Osteoblast (primary cell): ENCODE measurements at places on chromosomes 1 and 21. TPM values are rescaled to one million over a fixed set of nuclear protein-coding genes. Genes with fewer than 3 reads are reported as not detected.

GRCh38 chr1:240538776-240539430 is 73.1 kb downstream of the GREM2 start:
- H3K4me1 ChIP-seq, result peaks cover 16% of the 10 kb centered on the region
- H3K4me3 ChIP-seq, result peak overlapping the region; percentile 11
- no peaks in the 10 kb centered on the region for H3K36me3 ChIP-seq
- no peaks in the 10 kb centered on the region for H3K27me3 ChIP-seq

DNA sequence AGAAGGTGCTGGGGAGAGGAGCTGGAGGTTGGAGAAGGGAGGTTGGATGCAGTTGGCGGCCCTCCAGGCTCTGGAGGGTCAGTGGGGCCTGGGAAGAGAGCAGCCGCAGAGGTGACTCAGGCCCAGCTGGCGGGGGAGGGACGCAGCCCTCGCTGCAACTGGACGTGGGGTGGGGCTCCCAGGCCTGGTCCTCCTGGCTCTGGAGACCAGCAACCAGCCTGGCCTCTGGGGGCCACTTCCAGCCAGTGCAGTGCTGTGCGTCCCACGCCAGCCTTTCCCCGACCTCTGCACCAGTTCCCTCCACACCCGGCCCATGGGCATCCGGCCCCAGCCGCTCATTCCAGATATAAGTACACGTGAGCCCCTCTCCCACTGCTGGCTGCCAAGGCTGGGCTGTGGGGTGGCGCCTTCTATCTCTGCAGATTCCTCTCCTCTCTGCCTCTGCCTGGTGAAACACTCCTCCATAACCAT is 38.0 kb upstream of the COL18A1 start:
- H3K27me3 ChIP-seq, result no peaks in the 10 kb centered on the region
- H3K36me3 ChIP-seq, result no peaks in the 10 kb centered on the region
- H3K4me3 ChIP-seq, result no peak overlapping the region
- H3K4me1 ChIP-seq, result peaks cover 29% of the 10 kb centered on the region
- H3K27ac ChIP-seq, result peak overlapping the region; percentile 99
- peak; percentile 99 for DNase-seq

- H3K36me3 ChIP-seq, result no peaks in the 10 kb centered on the region
- H3K27me3 ChIP-seq, result no peaks in the 10 kb centered on the region
- H3K4me1 ChIP-seq, result no peaks in the 10 kb centered on the region
These were observed 64.4 kb upstream of the FAM20B start for GRCh38 chr1:178961331-178961730.

- no peaks in the 10 kb centered on the region for H3K27me3 ChIP-seq
- peaks cover 4% of the 10 kb centered on the region for H3K36me3 ChIP-seq
- H3K4me3 ChIP-seq, result no peak overlapping the region
- no peaks in the 10 kb centered on the region for H3K4me1 ChIP-seq
These were observed 7.5 kb downstream of the SLC19A1 start for GRCh38 chr21:45534636-45535331.

DNA sequence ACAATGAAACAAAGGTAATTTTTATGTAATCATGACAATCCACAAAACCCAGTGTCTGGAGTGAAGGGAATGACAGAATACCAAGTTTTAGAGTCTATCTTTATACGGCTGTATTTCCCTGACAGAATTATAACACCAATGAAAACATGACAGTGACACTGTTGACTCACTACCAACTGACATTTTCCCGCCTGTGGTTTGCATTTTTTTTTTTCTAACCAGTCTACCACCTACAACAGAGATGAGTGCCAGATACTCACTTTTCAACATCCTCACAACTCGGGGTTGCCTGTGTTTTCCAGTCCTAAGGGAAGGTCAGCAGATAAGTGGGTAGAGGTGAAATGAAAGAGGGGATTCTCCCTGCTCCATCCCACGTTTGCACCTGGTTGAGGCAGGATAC is 118.9 kb downstream of the KCNJ6 start:
- H3K36me3 ChIP-seq, result no peaks in the 10 kb centered on the region
- no peak for DNase-seq
- no peaks in the 10 kb centered on the region for H3K27me3 ChIP-seq
- no peak overlapping the region for H3K4me3 ChIP-seq

GRCh38 chr1:160101037-160101716 is 2.8 kb upstream of the IGSF8 start:
- no peak overlapping the region for H3K27ac ChIP-seq
- H3K36me3 ChIP-seq, result no peaks in the 10 kb centered on the region
- peaks cover 27% of the 10 kb centered on the region for H3K4me1 ChIP-seq
- no peaks in the 10 kb centered on the region for H3K27me3 ChIP-seq
- peak; percentile 97 for DNase-seq

DNA sequence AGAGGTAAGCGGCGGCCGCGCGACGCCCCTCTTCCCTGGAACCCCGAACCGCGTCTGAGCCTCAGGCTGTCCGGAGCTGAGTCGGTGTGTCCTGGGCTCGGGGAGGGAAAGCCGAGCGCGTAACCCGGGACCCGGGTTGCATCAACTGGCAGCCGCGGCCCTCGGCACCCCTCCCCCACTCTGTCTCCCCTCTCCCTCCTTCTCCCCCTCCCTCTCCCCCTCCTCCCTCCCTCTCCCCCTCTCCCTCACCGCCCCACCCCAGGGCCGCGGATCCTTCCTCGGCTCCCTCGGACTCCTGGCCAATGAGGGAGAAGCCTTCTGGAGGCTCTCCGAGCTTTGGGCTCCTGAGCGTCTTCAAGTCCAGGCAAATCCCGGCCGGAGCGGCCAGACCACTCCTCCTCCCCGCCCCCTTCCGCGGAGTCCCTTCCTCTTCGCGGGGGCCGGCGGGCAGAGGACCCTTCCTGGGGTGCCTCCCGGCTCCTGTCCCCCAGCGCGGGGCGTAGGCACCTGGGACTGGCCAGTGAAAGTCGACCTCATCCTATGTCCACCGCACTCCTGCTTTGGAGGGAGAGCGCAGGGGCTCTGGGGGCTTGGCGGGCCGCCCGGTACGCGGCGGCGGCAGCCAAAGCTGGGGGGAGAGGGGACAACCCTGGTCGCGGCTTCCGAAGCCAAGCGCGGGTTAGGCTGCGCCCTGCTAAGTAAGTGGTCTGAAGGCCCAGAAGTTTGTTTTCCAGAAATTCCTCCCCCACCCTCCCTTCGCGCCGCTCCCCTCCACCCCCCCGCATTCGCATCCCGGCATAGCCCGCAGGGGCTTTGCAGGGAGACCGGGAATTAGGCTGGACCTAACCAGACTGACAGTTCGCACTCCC is 850 bp downstream of the SESN2 start:
- peaks cover 25% of the 10 kb centered on the region for H3K4me1 ChIP-seq
- no peaks in the 10 kb centered on the region for H3K27me3 ChIP-seq
- peak; percentile 93 for DNase-seq
- H3K4me3 ChIP-seq, result peak overlapping the region; percentile 93
- peak overlapping the region; percentile 89 for H3K27ac ChIP-seq

DNA sequence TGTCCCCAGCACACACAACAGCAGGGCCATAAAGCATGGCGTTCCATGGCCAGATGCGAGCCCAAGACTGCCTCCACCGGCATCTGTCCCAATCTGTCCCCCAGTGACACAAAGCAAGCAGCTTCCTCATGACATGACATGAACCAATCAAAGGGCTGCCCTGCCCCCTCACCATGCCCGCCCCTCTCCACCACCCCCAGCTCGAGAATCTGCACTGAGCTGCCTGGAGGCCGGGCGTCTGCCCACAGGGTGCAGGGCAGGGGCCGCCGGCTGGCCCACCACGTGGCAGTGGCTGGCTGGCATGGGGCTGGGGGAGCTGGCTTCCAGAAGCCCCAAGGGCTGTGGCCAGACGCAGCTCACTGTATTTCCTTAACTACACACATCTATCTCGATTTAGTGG is 27.8 kb downstream of the WNT9A start:
- no peak overlapping the region for H3K27ac ChIP-seq
- no peak overlapping the region for H3K4me3 ChIP-seq
- H3K4me1 ChIP-seq, result no peaks in the 10 kb centered on the region
- peak; percentile 68 for DNase-seq

- H3K4me3 ChIP-seq, result peak overlapping the region; percentile 50
- H3K27me3 ChIP-seq, result no peaks in the 10 kb centered on the region
- no peak overlapping the region for H3K27ac ChIP-seq
These were observed 39.6 kb upstream of the LBR start for GRCh38 chr1:225467193-225468020.

DNA sequence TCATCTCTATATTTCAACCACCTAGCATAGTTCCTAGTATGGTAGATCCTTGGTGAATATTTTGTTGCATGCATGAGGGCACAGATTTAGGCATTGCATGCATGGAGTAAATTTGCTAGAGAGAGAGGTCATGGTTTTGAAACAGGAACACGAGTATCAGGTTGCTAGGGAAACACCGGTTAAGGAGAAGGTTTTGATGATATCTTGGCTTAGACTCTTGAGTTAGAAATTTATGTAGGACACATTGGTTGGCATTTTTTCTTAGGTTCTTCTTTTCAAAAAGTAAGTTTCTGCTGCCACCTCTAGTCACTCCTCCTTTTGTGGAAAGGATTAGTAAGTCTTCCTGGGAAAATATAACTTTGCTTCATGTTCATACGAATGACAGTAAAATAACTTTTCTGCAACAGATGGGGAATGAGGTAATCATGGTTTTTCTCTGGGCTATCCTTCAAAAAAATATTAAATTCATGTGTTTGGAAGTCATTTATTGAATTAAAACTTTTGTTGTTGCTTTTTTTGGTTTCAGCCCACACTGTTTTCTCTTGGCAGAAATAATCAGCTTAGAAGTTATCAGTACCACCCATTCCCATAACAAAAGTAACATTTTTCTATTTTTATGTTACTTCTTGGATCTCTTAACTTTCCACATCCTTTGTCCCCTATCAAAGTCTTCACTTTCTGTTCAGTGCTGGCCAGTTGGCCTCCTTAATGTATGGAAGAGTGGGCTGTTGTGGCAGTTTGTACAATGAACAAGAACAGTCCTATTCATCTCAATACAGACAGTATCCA is 97.3 kb downstream of the PLA2G4A start:
- no peaks in the 10 kb centered on the region for H3K36me3 ChIP-seq
- no peak for DNase-seq
- peak overlapping the region; percentile 8 for H3K27ac ChIP-seq
- peaks cover 6% of the 10 kb centered on the region for H3K4me1 ChIP-seq
- no peaks in the 10 kb centered on the region for H3K27me3 ChIP-seq

DNA sequence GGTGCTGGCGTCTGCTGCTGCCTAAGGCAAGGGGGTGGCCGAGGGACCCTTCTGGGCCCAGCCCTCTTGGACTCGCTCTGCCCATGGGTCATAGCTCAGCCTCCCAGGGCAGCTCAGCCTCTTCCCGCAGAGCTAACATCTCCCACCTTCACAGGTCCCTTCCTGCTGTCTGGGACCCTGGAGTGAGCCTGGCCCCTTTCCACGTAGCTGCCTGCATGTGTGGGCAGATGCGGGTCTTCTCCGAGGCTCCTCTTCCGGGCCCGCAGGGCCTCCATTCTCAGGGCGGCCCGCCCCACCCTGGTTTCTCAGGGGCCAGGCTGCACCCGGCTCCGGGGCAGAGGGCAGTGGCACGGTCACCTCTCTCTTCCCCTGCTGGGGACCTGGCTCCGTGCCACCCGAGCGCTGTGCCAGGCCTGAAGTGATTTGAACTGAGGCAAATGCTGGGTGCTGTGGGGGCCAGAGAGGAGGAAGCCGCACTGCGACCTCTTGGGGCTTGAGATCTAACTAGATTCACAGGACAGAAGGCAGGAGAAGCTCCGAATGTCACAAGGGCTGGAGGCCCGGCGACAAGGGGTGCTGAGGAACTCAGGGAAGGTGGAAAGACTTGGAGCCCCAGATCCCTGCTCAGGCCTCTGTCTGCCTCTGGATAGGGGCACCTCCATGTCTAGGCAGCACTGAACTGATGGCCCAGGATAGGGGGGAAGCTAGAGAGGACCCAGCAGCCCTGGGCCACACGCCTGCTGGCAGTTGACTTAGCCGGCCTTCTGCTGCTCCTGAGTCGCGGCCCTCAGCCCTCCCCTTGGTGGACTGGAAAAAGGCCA is 40.7 kb downstream of the COQ8A start:
- peak; percentile 72 for DNase-seq
- no peaks in the 10 kb centered on the region for H3K27me3 ChIP-seq
- no peaks in the 10 kb centered on the region for H3K36me3 ChIP-seq
- no peak overlapping the region for H3K27ac ChIP-seq
- H3K4me3 ChIP-seq, result no peak overlapping the region
- H3K4me1 ChIP-seq, result no peaks in the 10 kb centered on the region

- H3K4me1 ChIP-seq, result no peaks in the 10 kb centered on the region
- no peak for DNase-seq
- H3K4me3 ChIP-seq, result no peak overlapping the region
- no peak overlapping the region for H3K27ac ChIP-seq
These were observed 198.8 kb upstream of the C8B start for GRCh38 chr1:57164584-57164983.

- H3K4me1 ChIP-seq, result peaks cover 23% of the 10 kb centered on the region
- H3K36me3 ChIP-seq, result no peaks in the 10 kb centered on the region
- no peak overlapping the region for H3K4me3 ChIP-seq
- DNase-seq, result no peak
- no peaks in the 10 kb centered on the region for H3K27me3 ChIP-seq
These were observed 65.8 kb downstream of the LMO4 start for GRCh38 chr1:87394513-87394912.

- no peaks in the 10 kb centered on the region for H3K36me3 ChIP-seq
- peaks cover 12% of the 10 kb centered on the region for H3K27me3 ChIP-seq
- H3K4me1 ChIP-seq, result peaks cover 3% of the 10 kb centered on the region
These were observed 22.4 kb downstream of the AADACL4 start for GRCh38 chr1:12666141-12666735.

- no peaks in the 10 kb centered on the region for H3K27me3 ChIP-seq
These were observed 980 bp upstream of the METTL18 start for GRCh38 chr1:169795687-169796086.

DNA sequence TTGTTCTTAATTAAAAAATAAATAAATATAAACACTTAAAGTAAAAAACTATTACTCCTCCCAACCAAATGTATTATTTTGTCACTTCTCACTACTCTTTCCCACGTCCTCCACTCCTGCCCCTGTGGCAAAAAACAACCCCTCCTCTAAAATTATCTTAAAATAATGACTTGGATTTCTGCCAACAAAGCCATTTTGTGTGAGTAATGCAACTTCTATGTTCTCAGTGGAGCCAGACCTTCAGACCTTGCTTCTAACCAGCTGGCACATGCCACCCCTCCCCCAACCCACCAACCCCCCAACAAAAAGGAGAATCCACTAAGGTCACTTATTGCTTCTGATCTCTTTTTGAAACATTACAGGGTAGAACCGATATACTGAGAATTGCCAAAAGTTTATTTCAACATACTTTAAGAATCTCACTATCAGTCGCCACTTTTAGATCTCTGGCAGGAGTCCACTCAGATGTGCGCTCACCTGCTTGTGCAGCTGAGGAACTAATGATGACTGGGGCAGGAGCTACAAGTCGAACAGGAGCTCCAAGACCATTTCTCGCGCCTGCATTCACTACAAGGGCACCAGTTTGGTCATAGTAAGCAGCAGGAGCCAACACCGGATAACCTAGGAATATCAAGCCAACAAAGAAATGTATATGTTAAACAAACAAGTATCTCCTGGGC is 58.3 kb upstream of the SDC3 start:
- no peak overlapping the region for H3K27ac ChIP-seq
- H3K36me3 ChIP-seq, result peaks cover 63% of the 10 kb centered on the region
- no peaks in the 10 kb centered on the region for H3K27me3 ChIP-seq
- DNase-seq, result peak; percentile 57

The MANEAL gene
- 0.29 and 0.36 TPM in 2 replicates for total RNA-seq

The EIF2D gene
- 52.8 and 53.6 TPM in 2 replicates for total RNA-seq

The ACTL8 gene
- total RNA-seq, result not detected in 2 replicates

The DCST1 gene
- not detected in 2 replicates for total RNA-seq

The GNPAT gene
- total RNA-seq, result 52.1 and 56.6 TPM in 2 replicates

The KCNK2 gene
- total RNA-seq, result 86.9 and 161 TPM in 2 replicates

The RIPK4 gene
- total RNA-seq, result 0.29 and 2.2 TPM in 2 replicates

The PGLYRP3 gene
- total RNA-seq, result not detected in 2 replicates

The JTB gene
- total RNA-seq, result 146 and 162 TPM in 2 replicates

The CFHR4 gene
- not detected in 2 replicates for total RNA-seq

The TCHH gene
- total RNA-seq, result not detected in 2 replicates

The TMEM54 gene
- total RNA-seq, result 16.5 and 22.4 TPM in 2 replicates
